ENCODE measurements at places on chromosomes 13 and 19. TPM values are rescaled to one million over a fixed set of nuclear protein-coding genes. Genes with fewer than 3 reads are reported as not detected.

Gene CD37
- polyA plus RNA-seq: 106 TPM

Gene GNG8
- polyA plus RNA-seq: 5.9 TPM

Gene NLRP9
- not detected for polyA plus RNA-seq

Gene FLT1
- polyA plus RNA-seq: 26.8 TPM

Gene SPTBN4
- polyA plus RNA-seq: 2.2 TPM

Gene CACNG6
- polyA plus RNA-seq: 1.5 TPM

Gene PKN1
- polyA plus RNA-seq: 106 TPM

Gene CNFN
- polyA plus RNA-seq: 71.5 TPM

- H3K27ac ChIP-seq: no peak overlapping the region
- no peak for DNase-seq
- no peaks in the 10 kb centered on the region for H3K27me3 ChIP-seq
- H3K4me3 ChIP-seq: peak overlapping the region; percentile 86
Measured at GRCh38 chr19:5827342-5827890, 12.1 kb downstream of the FUT6 start.

- H3K27ac ChIP-seq: no peak overlapping the region
- H3K36me3 ChIP-seq: no peaks in the 10 kb centered on the region
- no peak for DNase-seq
- H3K27me3 ChIP-seq: no peaks in the 10 kb centered on the region
Measured at GRCh38 chr13:33806470-33807248, 11.3 kb upstream of the RFC3 start.

GRCh38 chr13:112202266-112202665, 135.3 kb downstream of the SOX1 start:
- peaks cover 16% of the 10 kb centered on the region for H3K4me1 ChIP-seq
- H3K36me3 ChIP-seq: no peaks in the 10 kb centered on the region
- H3K27me3 ChIP-seq: peaks cover 22% of the 10 kb centered on the region
- H3K27ac ChIP-seq: no peak overlapping the region

- DNase-seq: no peak
- H3K27me3 ChIP-seq: no peaks in the 10 kb centered on the region
- no peak overlapping the region for H3K4me3 ChIP-seq
Measured at GRCh38 chr19:42010245-42011126, 16.5 kb upstream of the ATP1A3 start.

DNA sequence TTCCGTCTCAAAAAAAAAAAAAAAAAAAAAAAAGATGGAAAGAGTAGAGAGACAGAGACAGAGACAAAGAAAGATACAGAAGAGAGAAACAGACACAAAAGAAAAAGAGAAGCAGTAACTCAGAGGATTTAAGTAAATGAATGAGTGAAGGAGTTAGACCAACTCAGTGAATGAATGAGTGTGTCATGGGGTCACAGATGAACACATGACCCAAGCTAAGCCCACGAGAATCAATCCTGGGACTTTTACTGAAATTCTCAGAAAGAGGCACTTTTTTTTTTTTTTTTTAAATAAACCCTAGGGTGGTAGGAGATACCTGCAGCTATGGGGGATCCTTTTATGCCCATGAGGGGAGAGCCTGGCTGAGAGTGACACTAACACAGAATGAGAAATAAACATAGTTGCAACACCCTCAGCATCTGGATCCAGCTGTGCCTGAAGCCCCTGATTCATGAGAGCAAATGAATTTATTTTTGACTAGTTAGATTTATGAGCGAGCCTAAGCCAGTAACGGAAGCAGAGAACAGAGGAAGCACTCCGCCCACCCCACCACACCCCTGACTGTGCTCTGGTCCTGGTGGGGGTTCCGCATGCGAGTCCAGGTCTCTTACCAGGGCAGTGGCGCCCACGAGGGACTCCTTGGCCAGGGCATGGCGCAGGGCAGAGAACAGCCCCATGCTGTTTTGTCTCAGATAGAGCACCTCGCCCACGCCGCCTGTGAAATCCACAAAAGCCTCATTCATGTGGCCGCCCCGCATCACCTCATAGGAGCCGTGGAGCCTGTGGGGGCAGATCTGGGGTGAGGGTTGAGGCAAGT, 4.6 kb downstream of the CAPN12 start:
- peaks cover 6% of the 10 kb centered on the region for H3K4me1 ChIP-seq
- DNase-seq: no peak
- H3K36me3 ChIP-seq: no peaks in the 10 kb centered on the region
- H3K27me3 ChIP-seq: peaks cover 10% of the 10 kb centered on the region
- no peak overlapping the region for H3K27ac ChIP-seq
- H3K4me3 ChIP-seq: no peak overlapping the region

DNA sequence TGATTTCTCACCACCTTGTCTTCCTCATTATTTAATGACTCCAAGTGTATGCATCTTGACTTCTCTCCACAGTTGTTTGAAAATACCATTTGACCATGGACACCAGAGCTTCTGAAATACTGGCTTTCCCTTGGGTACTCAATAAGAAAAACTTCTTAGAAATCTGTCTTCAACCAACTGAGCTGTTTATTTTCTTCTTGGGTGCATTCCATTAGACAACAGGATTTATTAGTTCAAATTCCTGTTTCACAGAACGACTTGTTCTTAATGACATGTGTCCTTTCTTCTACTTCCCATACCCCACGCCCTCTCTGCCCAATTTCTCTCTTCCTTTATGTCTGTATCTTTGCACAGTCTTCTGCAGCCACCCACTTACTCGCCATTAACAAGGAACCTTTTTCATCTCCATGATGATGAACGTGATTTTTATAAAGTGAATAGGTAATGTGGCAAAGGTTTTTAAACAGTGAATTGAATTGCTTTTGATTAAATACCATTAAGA, 11.3 kb upstream of the ITM2B start:
- no peak for DNase-seq
- H3K36me3 ChIP-seq: no peaks in the 10 kb centered on the region
- H3K27ac ChIP-seq: no peak overlapping the region
- no peaks in the 10 kb centered on the region for H3K27me3 ChIP-seq
- H3K4me3 ChIP-seq: no peak overlapping the region
- H3K4me1 ChIP-seq: no peaks in the 10 kb centered on the region

GRCh38 chr13:107742544-107742943, 472.8 kb downstream of the LIG4 start:
- H3K4me1 ChIP-seq: peaks cover 6% of the 10 kb centered on the region
- DNase-seq: no peak
- H3K27me3 ChIP-seq: no peaks in the 10 kb centered on the region
- H3K4me3 ChIP-seq: no peak overlapping the region
- no peaks in the 10 kb centered on the region for H3K36me3 ChIP-seq
- H3K27ac ChIP-seq: no peak overlapping the region

Data from GM23338 (cell line).